ENCODE measurements at places on chromosomes 16 and 17.

DNA sequence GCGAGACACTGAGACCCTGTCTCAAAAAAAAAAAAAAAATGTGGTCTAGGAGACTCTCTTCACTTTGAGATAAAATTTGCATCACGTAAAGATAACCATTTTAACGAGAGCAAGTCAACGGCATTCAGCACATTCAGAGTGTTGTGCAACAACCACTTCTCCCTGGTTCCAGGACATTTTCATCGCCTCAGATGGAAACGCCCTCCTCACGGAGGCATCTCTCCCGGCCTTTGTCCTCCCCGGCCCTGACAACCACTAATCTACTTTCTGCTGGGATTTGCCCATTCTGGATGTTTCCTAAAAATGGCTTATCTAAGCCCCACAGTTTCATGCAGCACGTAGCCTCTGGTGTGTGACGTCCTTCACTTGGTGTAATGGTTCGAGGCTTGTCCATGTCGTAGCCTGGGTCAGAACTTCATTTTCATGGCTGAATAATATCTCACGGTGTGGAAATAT, 6.4 kb upstream of the NPRL3 start:
- DNase-seq, result no peak

DNA sequence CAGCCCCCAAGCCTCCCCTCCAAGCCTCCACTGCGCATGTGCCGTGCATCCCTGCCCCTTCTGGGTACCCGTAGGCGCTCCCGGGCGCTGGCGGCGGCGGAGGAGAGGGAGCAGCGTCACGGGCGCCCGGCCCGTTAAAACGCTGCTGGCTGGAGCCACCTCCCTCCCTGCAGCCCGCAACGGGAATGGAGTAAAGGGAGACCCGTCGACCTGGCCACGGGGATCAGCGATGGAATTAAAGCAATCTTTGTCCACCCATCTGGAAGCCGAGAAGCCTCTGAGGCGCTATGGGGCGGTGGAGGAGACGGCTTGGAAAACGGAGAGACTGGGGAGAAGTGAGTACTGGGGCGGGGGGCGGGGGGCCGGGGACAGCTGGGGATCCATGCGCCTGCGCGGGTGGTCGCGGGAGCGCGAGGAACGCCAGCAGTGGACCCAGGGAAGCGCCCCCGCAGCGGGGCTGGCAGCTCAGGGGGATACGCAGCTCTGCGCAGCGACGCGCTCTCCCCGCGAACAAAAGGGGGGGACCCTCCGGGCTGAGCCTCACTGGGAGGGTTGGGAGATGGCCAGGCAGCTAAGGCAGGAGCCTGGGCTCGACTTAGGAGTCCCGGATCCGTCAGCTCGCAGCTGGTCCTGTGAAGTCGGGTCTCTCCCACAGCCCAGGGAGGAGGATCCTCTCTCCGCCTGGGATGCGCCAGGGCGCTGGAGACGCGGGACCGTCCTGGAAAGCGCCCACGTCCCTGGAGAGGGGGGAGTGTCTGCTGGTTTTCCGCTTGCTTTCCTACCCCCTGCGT, at the start of gene BMERB1:
BMERB1 (plus strand) TSS at position 164 of the 791 bp plus-strand sequence; CDS start at position 230, 66 bp downstream.
- DNase-seq, result peak; percentile 9

DNA sequence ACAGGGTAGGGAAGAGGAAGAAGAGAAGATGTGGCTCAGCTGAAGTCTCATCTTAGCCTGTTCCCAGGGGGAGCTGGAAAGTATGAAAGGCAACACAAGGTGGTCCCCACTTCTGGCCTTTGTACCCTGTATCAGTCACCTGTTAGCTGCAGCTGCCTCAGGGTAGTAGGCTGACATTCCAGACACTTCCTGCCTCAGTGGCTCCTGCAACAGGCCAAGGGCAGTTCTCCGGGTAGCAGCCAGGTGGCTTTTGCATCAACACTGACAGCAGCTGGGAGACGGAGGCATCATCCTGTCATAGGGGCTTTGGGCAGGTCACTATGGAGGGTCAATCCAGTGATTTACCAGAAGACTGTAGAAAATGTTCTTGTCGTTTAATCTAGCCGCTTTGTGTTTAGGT, 124.0 kb downstream of the RGS9 start:
- no peak for DNase-seq

- no peak for DNase-seq
Observed at GRCh38 chr16:4918781-4919251, 18.1 kb downstream of the PPL start.

DNA sequence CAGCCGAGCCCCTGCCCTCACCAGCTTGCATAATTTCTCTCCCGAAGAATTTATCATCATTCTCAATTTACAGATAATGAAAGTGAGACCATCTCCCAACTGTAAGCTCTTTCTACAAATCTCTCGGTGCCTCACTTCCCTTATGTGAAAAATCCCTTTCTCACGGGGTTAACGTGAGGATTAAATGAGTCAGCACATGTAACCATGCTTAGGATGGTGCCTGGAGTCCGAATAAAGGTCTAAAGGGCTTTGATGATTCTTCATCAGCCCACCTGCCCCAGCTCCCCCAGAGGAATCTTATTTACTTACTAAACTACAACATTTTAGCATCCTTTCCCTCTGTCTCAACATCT, 24.8 kb upstream of the PIK3R6 start:
- DNase-seq, result no peak

DNA sequence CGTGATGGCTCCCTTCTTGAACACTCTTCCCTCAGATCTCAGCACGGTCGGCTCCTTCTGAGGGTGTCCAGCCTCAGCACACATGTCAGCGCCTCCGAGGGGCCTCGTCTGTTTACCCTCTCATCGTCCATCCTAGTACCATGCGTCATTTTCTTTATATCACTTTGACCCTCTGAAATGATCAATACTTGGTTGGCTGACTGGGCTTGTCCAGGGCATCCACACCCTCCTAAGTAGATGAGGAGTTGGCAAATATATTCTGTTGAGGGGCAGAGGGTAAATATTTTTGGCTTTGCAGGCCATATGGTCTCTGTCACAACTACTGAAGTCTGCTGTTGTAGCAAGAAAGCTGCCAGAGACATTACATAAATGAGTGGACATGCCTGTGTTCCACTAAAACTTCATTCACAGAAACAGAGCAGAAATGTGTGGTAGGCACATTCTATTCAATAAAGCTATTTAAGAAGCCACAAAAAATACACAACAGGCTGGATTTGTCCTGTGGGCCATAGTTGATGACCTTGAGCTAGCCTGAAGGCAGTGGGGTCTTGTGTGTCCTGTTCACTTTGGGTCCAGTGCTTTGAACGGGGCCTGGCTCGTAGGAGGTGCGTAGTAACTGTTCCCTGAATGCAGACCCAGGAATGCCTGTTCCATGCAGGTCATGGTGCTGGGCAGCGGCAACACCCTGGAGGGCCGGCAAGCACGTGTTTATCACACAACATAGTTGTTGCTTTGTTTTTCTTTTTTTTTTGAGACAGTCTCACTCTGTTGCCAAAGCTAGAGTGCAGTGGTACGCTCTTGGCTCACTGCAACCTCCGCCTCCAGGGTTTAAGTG, 185.8 kb downstream of the SNX29 start:
- DNase-seq, result no peak

DNA sequence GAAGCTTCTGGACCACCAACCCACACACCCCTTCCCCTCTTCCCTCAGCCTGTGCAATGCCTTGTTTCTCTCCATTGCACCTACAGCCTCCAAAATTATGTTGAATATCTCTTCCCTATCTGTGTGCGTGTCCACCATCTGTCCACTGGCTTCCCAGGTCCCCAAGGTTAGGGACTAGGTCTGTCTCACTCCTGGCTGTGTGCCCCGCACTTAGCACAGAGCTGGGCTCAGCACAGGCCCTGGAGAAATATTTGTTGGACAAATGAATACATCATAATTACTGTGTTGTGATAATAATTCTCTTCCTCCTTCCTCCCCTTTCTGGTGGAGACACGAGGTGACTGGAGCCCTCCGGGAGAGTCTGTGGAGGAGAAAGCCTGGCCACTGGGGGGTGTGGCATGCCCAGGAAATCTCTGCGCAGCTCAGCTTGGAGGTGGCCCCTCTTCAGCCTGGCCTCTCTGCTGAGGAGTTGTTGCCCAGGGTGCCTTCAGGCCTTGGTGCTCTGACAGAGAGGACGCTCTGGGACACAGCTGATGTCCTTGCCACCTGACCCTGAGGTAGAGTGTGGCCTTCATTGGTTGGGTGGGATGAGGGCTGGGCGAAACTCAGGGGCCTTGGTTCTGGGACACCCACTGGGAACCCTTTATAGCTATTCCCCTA, 3.3 kb upstream of the BRD7 start:
- no peak for DNase-seq

GRCh38 chr16:63960321-63960720, 1161.5 kb downstream of the CDH11 start:
- DNase-seq, result no peak

DNA sequence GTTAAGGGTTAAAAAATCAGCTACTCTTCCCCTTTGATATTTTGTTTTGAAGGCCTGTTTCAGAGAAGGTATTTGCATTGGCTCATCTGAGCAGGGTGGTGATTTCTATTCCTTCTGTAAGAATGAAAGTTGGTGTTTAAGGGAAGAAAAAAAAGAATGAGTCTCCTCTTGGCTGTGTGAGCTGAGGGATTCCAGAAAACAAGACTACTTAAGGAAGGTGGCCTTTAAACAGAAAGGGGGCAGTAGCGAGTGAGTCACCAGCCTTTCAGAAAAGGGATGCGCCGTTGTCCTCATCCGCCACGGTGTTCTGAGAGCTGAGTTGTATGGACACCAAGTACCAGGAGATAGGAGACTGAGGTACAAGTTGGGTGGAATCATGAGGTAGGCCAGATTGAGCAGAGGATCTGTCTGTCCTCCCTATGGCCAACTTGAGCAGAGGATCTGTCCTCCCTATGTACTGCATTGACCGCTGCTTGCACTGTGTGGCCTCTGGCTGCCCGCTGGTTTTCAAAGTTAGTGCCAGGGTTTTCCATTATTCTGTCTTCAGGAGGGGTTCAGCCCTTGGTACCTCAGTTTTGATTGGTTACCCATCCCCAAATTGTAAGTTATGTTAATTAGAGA, 8.2 kb downstream of the PRKCA start:
- DNase-seq, result no peak

- DNase-seq, result no peak
Observed at GRCh38 chr17:15654886-15655561, 29.1 kb downstream of the TRIM16 start.

DNA sequence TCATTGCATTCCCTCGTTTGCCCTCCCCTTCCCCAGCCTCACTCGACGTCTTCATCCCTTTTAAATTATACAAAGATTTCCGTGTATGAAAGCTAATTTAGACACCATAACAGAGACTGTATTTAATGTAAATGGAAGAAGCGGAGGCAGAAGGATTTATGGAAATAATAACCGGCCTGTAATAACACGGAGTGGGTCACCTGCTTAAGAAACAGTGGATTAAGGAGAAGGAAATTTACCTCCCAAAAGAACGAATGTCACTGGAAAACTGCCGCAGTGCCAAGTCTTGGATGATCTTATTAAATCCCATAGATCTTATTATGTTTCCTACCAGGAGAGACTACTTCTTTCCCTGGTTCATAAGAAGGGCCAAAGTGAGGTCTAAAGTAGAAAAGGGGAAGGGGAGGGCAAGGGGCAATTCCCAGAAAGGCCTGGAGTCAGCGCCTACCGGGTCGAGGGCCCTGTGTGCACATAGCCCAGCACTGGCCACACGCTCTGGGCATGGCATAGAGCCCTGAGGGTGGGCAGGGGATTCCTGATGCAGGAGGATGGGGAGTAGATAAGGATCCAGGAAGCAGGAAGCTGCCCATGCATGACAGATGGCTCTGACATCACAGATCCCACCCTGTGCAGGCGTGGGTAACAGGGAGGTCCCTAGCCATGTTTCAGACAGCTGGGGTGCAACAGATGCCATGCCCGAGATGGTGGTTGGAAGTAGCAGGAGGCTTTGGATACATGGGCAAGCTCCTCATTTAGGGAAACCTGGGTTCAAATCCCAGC, 56.2 kb upstream of the RPL38 start:
- no peak for DNase-seq

DNA sequence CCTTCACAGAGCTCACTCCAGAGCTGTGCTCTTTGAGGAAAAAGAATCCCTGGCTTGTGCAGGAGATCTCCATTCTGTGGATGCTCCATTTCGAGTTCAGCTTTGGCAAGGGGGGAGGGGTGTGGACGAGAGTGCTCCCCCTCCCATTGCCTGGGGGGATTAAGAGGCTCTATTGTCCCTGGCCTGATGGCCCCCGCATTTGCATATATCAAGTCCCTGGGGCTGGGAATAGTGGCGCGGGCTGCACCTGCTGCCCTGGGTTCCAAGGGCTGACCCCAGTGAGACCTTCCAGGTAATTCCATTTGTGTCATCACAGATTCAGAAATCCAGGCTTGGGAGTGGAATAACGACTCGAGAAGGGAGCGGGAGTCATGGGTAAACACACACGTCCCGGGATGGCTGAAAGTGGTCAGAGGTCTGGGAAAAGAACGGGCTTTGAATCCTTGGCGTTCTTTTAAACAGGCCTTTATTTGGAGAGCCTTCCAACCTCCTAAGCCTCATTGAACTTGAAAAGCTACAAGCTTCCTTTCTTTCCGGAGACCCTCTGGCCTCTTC, 479.3 kb downstream of the HS3ST3B1 start:
- DNase-seq, result no peak

DNA sequence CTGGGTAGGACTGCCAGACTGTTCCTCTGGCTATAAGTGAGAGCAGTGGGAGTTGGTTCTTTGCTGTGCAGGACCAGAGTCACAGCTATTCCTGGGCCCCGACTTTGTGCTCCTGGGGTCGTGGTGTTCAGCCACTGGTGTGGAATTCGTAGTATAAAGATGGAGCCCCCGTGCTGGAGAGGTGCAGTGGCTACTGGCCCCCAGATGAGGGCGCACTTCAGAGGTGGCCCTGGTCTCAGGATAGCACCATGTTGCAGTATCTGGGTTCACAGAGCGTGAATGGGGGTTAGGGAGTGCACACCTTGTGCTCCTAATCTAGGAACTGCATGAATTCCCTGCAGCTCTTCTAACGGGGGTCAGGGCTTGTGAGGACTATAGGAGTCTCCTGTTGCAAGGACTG, 21.1 kb downstream of the TANC2 start:
- DNase-seq, result no peak

DNA sequence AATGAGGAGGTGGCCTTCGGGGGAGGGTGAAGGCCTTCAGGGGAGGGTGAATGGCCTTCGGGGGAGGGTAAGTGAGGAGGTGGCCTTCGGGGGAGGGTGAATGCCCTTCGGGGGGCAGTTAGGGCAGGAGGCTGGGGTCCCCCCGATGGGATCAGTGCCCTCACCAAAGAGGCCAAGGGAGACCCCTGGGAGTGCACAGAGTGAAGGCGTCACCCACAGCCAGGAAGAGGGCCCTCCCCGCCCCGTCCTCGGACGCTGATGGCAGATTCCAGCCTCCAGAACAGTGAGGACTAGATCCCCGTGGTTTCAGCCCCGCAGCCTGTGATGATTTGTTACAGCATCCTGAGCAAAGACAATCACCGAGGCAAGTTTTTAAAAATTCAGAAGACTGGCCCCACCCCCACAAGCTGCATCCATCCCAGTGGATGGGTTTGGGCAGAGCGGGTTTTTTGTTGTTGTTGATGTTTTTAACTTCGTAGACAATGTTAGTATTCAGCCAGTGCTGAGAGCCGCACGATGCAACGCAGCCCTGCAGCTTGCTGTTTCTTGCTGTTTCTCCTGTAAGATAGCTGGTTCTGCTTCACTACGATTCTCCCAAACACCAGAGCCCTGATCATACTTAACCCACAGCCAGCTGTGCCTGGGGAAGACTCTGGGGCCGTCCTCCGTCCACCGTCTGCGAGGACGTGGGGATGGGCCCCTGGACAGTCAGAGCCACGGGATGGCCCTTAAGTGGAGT, 40.7 kb upstream of the CBFA2T3 start:
- no peak for DNase-seq

- DNase-seq, result no peak
Observed at GRCh38 chr16:52552643-52553042, 5.7 kb upstream of the TOX3 start.
